Mesothelial cell of epicardium (in vitro differentiated cells): ENCODE measurements at places on chromosomes 7 and 10.

GRCh38 chr7:69129951-69130350 lies 468.3 kb upstream of the AUTS2 start:
- DNase-seq, result no peak

DNA sequence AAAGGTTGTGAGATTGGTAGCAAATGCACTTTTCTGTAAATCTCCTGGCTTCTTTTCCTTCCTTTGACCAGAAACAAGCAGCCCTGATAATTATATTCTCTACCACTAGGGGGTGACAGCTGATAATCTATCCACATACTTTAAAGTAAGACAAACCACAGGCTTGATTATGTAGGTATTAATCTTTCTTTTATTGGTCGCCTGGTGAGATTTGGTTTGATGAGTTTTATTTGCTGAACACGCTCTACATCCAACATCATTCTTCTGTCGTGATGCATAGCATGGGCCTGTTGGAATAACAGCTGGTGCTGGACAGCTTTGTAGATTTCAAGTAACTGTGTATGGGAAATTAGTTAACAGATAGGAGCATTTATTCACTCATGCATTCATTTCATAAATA lies 63.5 kb downstream of the ZNF365 start:
- no peak for DNase-seq

DNA sequence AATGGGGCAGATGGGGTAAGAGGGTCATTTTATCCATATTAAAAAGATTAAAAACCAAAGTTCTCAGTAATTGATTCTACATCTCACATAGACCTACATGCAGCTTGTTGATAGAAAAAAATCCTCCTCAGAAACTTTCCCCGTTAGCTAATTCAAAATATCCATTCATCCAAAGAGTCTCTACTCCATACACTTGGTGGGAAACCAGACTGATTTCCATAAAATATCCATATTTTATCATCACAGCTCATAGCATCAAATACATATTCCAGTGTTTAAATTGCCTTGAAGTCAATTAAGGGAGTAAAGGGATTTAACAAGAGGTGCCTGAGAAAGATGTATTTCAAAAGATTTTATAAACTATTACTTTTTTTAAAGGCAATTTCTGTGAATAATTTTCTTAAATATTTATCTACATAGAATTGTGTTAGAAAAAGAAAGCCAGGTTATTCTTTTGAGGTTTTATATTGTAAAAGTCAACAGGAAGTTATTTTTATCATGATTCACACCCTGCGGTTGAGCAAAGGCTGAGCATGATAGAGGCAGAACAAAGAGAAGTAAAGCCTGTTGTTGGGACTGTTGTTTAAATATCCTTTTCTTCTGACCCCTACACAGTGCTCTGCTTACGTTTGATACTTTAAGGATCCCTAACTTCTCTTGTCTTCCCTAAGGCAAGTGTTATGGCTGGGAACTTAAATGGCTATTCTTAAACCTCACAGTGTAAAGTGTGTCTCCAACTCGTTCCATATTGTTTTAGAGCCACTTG lies 266.7 kb downstream of the PRKG1 start:
- DNase-seq, result no peak

DNA sequence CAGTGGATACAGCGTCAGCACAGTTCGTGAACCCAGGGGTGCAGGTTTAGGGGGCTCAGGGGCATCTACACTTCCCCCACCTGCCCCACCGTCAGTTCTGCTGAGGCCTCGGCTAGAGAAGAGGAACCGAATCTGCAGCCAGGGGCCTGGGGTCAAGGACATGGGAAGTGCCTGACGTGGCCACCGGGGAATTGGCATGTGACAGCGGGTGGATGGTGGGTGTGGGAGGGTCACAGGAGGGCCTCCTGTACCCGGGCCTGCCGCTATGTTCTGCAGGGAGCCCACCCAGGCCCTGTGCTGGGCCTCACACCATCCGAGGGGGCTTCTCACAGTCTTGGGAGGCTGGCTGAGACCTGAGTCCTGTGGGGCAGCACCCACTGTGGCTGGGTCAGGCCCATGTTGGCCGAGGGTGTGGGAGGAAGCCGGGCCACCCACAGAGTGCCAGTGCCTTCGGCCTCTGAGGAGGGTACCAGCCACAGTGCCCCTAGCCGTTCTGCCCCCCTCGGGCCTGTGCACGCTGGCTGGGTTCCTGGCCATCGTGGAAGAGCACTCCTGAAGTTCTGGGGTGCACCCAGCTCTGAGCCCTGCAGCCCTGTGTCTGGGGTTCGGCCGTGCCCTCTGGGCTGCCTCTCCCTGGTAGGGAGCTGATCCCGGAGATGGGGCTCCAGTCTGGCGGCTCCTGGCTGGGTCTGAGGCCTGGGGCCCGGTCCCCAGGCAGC lies 5.9 kb downstream of the TTYH3 start:
- DNase-seq, result no peak

- DNase-seq, result no peak
Observed at GRCh38 chr10:29163746-29164145, 125.1 kb upstream of the LYZL1 start.

DNA sequence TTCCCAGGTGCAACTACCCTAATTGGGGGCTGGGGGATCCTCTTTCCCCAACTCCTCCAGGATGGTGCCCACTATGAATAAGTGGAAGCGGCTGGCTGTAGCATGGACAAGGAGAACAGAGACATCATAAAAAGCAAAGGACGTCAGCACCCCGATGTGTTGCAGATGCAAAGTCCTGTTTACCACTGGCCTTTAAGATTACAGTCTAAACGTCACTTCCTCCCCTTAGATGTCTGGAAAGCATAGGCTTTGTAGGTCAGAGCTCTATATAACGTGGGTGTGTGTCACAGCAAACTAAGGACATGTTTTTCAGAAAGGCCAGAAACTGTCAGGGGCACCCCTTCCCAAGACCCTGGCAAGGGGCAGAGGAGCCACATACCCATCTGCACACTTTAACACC lies 7.9 kb downstream of the COBL start:
- DNase-seq, result no peak

GRCh38 chr10:92541583-92541982 lies 32.3 kb downstream of the IDE start:
- DNase-seq, result no peak

DNA sequence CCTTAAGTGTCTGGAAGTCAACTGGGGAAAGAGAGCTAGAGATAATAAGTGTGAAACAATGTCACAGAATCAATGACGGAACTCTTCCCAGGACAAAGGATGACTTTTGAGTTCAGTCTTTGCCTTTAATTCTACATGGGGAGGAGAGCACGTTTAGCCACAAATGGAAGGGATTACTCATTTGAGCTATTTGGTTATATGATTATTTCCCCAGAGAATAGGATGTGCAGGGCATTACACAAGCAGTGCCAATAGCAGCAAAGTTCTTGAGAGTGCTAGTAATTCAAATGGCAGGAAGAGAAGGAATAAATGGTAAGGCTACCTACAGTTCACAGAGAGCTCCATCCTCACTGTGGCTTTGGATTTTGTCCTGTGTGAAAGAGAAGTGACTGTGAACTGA lies 6.0 kb downstream of the EGFR start:
- no peak for DNase-seq

DNA sequence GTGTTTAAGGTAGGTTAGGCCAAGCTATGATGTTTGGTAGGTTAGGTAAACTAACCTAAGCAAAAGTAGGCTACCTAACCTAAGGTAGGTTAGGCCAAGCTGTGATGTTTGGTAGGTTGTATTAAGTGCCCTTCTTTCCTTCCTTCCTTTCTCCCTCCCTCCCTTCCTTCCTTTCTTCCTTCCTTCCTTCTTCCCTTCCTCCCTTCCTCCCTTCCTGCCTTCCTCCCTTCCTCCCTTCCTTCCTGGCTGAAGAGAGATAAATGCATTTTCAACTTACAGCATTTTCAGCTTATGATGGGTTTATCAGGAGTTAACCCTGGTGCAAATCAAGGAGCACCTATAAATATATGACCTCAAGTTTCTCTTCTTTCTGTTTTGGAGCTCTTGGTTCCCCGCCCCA lies 56.2 kb downstream of the SND1 start:
- no peak for DNase-seq

DNA sequence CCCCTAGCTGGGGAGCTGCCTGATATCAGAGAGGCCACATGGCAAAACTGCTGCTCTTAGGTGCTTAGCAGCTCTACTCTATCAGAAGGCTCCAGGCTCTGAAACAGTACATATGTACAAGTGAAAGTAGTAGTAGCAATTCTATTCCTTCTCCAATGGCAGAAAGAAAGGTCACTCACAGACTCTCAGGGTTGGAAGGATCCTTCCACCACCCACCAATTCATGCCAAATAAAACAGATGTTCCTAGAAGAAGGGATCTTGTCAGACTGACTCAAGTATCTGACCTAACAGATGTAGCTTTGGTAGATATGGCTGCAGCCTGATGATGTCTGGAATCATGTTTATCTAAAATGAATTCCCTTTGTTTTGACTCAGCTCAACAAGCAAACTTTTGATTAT lies 8.0 kb upstream of the ALDH18A1 start:
- no peak for DNase-seq

DNA sequence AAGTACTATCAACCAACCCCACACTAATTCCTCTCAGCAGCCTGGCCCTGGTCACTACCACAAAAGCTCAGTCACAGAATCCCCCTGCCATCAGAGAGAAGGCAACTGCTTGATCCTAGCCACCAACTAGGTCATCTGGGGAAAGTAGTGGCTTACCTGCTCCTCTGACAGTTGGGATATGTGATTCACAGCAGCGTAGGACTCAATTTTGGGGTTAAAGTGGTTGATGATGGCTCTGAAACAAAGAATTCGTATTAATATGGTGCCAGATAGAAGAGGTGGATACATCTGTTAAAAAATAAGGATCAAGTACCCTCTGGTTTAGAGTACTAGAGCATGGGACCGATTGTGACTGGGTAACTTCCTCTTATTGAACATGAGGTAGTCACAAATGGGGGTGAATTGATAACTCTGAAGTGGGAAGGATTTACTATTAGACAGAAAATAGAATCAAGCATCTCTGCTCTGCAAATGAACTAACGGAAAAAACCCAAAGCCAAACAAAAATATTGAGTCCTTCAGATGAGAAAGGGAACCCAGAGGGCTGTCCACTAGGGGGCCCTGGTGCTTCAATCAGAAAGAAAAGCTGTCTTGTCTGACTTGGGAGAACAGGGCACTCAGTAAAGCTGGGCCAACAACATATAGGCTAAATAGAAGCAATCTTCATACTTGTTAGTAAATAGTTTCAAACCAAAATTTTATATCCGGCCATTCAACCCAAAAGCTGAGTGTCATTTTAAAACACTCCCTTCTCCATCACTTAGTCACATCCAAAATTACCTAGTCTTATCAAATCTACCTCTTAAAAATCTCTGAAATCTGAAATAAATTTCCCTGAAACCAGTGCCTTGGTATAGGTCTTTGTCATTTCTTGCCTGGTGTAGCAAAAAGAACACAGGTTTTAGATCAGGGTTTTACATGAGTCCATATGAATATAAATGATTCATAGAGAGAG lies 45.9 kb upstream of the KCNIP2 start:
- peak; percentile 73 for DNase-seq

DNA sequence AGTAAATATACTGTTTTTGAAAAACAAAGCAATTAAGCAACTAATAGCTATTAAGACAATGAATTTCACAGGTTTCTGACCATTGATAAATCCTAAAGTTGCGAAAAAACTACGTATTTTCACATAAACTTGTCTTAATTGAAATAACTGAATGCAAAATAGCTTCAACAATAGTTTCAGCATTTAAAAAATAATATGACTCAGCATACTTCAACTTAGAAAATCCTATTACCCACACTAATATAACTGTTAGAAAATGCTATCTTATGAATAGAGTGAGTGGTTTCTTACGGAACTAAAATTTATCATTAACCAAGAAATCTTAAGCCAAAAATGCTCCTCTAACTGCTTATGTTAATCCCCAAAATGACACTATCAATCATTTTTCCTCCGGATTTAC lies 183.9 kb downstream of the AVL9 start:
- DNase-seq, result no peak

GRCh38 chr7:1752111-1752510 lies 82.0 kb downstream of the ELFN1 start:
- DNase-seq, result no peak

- DNase-seq, result no peak
Observed at GRCh38 chr10:50604049-50604640, 19.6 kb downstream of the SGMS1 start.

DNA sequence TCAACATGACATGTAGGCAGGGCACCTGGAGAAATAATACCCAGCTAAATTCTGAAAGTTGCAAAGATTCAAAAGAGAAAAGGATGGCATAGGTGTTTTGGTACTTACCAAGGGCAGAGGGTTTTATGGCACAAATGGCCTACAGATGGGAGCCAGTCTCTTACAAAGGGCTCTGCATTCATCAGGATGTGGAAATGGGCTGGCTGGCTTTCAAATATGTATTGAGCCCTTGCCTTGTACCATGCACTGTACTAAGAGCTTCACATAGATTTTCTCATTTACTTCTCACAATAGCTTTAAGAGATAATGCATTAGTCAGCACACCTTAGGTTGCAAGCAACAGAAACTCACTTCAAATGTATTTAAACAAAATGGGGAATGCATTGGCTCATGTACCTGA lies 327.1 kb downstream of the BICC1 start:
- no peak for DNase-seq

DNA sequence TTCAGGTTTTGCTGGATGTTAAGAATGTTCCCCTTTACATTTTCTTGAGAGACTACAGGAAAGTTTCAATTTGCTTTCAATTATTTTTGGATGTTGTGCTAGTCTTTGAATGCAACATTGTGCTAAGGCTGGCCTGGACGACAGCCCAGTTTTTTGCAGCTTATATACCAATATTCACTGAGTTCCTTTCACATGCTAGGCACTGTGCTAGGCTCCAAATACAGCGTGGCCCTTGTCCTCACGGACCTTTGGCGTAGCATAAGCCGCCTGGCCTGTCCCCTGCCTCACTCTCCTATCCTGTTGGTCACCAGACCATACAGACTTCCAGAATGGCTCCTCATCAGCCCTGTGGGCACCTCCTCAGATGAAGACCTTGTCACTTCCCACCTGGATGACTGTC lies 19.5 kb upstream of the HSPA12A start:
- DNase-seq, result no peak

DNA sequence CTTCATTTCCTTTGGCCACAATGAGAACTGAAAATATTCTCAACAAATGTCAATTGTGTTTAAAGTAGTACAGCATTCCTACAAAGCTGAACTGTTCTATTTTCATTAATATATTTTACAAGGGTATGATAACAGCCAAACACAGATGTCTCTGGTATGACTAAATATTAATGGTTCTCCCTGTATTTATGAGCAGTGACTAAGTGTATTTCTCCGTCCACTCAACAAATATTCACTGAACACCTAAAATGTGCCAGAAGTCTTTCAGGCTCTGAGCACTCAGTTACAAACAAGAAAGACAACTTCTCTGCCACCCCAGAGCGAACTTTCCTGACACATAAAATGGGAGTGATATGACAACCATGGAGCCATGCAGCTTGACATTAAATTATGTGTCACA lies 135.6 kb downstream of the VPS41 start:
- no peak for DNase-seq

- DNase-seq, result no peak
Observed at GRCh38 chr7:50379082-50379481, 71.1 kb downstream of the FIGNL1 start.
